ENCODE measurements at places on chromosomes 6 and 20.

DNA sequence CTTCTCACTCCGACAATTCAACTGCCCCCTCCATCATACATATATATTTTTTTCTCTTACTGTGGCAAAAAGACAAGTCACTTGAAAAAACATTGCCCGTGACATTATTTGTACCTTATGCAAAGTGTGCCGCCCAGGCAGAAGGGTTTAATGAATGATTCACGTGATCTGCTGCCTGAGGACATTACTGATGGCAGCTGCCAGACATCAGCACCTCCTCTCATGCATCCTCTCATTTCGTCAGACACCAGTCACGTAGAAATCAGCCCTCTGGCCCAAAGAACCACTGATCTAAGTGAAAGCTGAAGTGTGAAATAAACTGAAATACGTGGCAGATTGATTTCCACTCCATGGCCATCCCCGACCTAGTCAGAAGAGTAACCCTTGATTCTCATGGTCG lies 218.8 kb upstream of the PDE10A start:
- no peak for DNase-seq

- no peak for DNase-seq
These were observed 963 bp upstream of the RMND1 start for GRCh38 chr6:151452750-151453427.

DNA sequence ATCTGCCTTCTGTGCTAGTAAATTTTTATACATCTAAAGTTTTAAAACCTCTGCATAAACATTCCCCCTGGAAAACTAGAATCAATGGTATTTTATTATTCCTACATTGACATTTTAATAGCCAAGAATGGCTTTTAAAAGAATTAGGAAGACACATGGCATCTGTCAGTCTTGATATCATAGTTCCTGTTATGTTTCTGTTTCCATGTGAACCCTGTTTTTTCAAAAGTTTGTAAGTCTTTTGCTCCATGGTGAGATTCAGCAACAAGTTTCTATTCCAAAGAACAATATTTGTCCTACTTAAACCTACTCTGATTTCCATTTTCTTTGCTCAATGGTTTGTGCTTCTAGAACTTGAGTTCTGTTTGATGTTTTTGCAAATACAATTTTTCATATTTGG lies 95.2 kb downstream of the PLEKHG1 start:
- no peak for DNase-seq

GRCh38 chr20:16474363-16474762 lies 98.9 kb downstream of the KIF16B start:
- DNase-seq = no peak

GRCh38 chr6:35497571-35498421 lies 917 bp upstream of the TEAD3 start:
- peak; percentile 26 for DNase-seq

DNA sequence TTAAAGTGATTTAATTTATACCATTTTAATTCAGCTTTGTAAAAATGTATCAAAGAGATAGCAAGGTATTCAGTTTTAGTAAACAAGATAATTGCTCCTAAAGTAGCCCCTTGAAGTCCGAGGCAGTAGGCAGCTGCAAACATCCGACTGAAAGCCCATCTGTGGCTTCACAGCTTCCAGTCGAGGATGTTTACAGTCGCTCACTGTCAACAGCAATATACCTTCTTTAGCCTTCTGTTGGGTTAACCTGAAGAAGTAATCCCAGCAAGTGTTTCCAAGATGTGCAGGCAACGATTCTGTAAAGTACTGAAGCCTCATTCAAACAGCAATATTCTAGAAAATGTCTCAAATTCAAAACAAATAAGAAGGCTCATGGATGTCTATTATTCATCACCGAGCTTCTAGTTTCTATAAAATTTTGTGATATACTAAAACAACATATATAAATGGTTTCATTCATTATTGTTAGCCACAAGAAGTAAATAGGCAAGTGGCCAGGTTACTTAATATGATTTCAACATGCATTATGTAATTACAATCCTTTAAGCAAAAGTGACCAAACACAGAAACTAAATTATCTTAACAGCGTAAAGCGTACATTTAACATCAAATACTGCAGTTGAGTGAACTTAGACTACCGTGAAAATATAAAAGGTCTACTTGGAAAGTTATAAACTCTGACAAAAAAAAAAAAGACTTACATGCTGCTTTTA lies 115.0 kb downstream of the OGFRL1 start:
- no peak for DNase-seq

DNA sequence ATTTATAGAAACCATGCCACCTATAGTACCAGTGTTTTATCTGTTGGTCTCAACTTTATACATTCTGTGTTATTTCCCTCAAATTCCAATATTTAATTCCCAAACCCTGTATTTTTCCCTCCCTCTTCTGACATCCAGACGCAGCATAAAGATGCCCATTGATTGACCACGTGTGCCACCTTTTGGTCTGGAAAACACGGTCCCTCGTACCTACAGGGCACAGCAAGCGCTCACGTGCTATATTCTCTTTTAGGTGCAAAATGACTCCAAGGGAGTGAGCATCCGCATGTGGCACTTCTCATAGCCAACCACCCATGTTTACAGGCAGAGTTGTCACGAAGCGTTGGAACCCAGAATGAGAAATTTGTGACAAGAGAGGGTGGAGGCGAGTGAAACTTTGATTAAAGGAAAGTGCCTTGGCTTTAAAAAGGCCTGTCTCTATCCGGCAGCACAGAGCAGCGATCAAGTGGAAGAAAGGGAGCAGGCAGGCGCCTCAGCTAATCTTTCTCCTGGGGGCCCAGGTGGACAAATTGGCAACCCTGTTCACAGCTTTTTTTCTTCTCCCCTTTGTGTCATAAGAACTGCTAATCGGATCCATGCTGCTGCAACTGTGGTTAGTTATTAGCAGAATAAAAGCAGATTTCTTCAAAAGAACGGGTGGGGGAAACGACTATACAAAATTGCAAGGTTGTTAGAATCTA lies 225.9 kb downstream of the TMEM242 start:
- DNase-seq = no peak

DNA sequence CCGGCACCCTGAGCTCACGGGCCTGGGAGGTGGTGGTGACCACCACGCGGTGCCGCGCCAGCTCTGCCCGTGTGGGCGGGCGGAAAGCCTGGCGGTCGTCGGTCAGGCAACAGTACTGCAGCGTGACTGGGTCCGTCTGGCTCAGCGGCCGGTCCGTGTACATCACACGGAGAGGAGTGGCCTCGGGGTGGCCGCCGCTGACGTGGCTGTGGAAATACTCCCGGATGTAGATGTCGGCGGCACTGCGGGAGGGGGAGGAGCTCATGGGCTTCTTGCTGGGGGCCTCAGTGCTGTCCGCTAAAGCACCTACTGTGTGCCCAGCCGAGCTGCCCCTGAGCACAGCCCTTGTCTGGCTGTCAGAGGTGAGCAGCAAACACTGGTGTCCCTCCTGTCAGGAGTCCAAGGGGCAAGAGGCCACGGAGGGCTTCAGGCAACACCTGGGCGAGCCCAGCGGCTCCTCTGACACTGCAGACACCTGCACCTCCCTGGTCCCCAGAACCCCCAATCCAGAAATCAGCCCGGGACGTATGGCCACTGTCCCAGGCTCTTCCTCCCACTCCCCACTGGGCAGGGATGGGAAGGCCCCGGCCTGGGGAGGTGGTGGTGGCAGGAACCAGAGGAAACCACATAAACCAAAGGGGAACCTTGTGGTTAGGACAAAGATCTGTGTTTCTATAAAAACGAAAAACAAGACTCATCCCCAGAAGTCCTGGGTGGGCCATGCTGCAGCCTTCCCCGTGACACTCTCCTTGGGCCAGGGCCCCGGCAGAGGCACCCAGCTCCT lies 6.5 kb downstream of the HELZ2 start:
- DNase-seq = peak; percentile 76

- DNase-seq = no peak
These were observed 877.5 kb downstream of the TFAP2A start for GRCh38 chr6:9537381-9537780.

DNA sequence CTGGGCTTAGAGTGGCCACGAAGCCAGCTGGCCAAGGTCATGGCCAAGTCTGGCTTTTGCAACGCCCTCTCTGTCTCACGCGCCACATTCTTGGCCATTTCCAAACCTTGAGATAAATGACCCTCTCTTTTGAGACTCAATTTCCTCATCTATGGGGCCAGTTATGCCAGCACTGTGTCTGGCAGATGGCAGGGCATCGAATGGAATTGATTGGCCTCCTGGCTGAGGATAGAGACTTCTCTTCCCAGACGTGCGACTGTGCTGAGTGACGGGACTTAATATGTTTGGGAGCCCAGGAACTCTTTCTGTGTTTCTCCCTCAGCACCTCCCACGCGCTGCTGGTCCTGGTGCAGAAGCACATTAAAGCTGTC lies 7.6 kb downstream of the BPIFB2 start:
- DNase-seq = no peak

- no peak for DNase-seq
These were observed 261.5 kb downstream of the EYA4 start for GRCh38 chr6:133502441-133503335.

- peak; percentile 90 for DNase-seq
These were observed 871 bp upstream of the ZFAND3 start for GRCh38 chr6:37818536-37819176.

DNA sequence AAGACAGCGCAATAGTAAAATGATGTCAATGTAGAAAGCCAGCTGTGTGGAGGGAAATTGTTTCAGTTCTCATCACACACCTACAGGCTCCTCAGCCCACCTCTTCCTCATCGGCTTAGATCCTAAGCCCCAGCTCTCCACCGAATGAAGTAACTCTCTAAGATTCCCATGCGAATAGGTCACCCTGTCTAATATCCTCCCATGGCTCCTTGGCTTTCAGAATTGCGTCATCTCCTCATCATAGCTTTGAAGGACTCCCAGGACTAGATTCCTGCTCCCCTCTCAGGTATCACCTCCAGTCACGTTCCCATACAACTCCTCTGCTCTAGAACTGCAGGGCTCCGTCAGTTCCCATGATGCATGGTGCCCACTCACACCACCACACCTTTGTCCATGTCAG lies 16.2 kb upstream of the SLC22A16 start:
- DNase-seq = no peak

GRCh38 chr6:111865049-111865585 lies 8.1 kb downstream of the FYN start:
- DNase-seq = no peak

- no peak for DNase-seq
These were observed 592 bp downstream of the LTB start for GRCh38 chr6:31581434-31582229.

GRCh38 chr20:47351643-47352331 lies 4.7 kb downstream of the ZMYND8 start:
- no peak for DNase-seq

GRCh38 chr20:32969356-32970114 lies 34.7 kb downstream of the SUN5 start:
- no peak for DNase-seq

DNA sequence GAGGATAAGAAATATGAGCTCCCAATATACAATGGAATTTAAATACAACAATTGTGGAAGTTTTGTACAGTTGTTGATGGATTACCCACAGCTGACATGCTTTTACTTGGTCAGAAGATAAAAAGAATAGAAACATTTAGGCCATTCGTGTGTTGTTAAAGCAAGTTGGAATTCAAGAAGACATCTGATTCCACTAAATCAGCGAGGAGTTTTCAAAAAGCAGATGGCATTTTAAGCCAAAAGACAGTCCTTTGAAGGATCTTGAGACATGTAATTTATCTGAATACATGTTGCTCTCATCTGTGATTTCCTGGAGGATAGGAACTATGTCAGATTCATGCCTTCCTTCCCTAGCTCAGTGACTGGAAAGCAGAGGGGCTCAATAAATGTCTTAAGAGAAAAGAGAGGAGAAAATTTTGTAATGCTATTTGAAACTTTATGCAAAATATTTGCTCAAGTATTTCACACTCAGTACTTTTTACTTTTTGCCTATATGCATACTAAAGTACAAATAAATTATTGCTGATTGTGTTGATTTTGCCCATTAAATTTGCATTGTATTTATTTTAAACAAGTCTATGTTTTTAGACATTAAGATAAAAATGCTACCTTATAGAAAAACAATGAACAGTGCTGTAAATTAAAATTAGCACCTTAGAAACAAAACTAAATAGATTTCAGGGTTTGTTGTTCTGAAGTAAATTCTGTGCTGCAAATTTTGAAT lies 733.8 kb upstream of the FLRT3 start:
- DNase-seq = no peak

GRCh38 chr6:21455071-21455470 lies 138.5 kb upstream of the SOX4 start:
- DNase-seq = no peak

DNA sequence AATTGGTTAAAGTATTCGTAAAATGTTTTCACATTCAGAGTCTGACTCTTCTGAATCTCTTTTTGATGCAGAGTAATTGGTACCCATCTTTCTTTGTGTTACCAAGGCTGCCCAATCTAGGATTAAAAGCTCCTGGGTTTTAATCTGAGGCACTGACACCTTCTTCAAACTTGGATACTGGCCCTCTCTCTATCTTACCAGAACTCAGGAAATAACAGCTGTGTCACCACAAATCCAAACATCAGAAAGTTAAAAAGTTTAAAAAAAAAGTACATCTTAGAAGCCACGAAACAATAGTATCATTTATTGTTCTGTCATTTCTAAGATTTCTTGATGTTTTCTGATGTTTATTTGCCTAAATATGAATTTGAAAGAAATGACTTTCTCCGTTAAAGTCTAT lies 255.5 kb upstream of the RUNX2 start:
- no peak for DNase-seq

- no peak for DNase-seq
These were observed at the start of gene LRFN2 for GRCh38 chr6:40587240-40588069. Gene LRFN2, minus strand, starts transcription at chr6:40587364.

GRCh38 chr6:158758451-158758860 lies 60.7 kb downstream of the EZR start:
- no peak for DNase-seq

DNA sequence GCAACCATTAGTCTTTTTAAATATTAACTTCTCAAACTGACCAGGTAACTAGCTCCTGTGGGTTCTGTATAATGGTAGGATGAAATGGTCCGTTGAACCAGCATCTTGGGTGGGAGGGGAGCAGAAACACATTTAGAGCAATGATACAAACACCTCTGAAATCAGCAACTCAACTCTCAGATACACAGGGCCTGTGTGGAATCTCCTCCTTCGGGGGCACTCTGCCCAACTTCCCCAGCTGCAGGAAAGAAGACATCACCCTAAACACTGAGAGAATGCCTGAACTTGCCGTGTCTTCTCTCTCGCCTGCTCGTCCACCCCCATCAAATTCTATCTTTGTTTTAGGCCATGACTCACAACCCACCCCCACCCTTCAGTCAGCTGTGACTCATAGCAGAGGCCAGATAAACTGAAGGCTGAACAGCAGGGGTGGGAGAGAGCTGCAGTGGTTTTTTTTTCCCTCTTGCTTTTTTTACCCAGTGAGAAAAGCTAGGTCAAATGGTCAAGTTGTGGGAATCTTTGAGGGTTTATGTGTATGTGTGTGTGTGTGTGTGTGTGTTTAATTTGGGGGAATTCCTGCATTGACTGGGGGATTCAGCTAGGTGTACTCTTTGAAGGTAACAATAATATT lies 593.4 kb upstream of the JAG1 start:
- DNase-seq = no peak

GRCh38 chr6:30357678-30358540 lies 13.0 kb downstream of the RPP21 start:
- DNase-seq = peak; percentile 4

- no peak for DNase-seq
These were observed 73.1 kb downstream of the OPN5 start for GRCh38 chr6:47854971-47855370.
